ENCODE measurements at places on chromosomes 13 and 19.

- no peak for DNase-seq
These were observed 133.4 kb downstream of the LACC1 start for GRCh38 chr13:44012910-44013757.

DNA sequence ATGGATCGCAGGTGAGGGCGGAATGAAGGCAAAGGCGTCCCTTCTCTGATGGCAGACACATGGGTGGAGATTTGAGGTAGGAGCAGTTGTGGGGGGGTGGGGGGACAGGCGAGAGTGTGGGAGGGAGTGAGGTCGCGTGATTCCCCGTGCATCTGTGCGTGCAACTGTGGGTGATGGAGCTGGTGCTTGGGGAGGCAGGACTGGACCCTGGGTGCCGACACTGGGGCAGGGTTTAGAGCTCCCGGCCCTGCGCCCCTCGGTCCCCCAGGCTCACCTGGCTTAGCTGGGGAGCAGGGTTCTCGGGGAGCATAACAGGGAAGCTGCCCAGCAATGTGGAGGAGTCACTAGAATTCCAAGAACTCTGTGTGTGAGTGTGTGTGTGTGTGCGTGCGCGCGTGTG, 3.4 kb downstream of the TMPRSS9 start:
- no peak for DNase-seq

GRCh38 chr13:50783717-50784290, 59.7 kb downstream of the DLEU7 start:
- no peak for DNase-seq

- DNase-seq = no peak
These were observed 82.5 kb downstream of the DHRS12 start for GRCh38 chr13:51721496-51721895.

- DNase-seq = no peak
These were observed 2.1 kb downstream of the TMEM255B start for GRCh38 chr13:113761136-113761535.

DNA sequence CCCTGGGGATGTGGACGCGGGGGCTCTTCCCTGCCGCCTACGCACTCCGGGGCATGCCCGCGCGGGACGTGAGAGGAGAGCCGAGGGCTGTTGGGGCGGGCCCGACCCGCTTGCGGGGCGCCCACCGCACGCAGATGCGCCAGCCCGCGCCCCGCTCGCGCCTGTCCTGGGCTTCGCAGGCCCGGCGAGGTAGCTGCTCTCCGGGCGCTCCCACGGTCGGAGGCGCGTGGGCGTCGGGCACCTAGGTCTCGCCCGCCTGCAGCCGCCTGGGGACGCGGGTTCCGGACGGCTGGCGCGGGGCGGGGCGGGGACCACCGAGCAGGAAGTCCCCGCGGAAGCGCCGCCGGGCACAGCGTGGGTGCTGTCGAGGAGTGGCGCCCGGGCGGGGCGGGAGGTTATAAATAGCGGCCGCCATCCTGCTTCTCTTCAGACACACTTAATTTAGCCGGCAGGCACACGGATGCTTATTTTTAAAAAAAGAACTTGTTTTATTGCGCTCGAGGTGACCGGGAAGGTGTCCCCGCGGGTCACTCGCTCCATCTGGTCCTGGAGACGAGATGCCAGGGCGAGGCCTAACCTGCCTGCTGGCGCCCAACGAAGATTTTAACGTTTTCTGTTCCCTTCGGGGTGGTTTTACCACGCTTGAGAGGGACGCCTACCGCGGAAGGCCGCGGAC, 561 bp upstream of the GJA3 start:
- no peak for DNase-seq

DNA sequence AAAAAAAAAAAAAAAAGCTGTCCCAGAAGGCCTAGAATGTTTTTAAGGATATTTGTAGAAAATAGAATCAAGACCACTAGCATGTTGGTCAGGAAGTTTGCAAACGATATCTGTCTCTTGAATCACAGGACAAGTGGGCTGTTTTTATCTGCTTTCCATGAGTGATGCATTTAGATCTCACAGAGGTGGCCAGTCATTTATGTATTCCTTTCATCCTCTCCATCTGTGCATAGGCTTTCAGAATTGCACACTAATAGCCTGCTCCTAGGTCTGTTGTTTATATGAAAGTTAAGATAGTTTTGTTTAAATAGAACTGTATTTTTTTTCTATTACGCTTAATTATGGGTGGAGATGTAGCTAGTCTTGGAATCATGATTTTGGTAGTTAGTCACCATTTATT, 289.5 kb downstream of the SHISA2 start:
- no peak for DNase-seq

DNA sequence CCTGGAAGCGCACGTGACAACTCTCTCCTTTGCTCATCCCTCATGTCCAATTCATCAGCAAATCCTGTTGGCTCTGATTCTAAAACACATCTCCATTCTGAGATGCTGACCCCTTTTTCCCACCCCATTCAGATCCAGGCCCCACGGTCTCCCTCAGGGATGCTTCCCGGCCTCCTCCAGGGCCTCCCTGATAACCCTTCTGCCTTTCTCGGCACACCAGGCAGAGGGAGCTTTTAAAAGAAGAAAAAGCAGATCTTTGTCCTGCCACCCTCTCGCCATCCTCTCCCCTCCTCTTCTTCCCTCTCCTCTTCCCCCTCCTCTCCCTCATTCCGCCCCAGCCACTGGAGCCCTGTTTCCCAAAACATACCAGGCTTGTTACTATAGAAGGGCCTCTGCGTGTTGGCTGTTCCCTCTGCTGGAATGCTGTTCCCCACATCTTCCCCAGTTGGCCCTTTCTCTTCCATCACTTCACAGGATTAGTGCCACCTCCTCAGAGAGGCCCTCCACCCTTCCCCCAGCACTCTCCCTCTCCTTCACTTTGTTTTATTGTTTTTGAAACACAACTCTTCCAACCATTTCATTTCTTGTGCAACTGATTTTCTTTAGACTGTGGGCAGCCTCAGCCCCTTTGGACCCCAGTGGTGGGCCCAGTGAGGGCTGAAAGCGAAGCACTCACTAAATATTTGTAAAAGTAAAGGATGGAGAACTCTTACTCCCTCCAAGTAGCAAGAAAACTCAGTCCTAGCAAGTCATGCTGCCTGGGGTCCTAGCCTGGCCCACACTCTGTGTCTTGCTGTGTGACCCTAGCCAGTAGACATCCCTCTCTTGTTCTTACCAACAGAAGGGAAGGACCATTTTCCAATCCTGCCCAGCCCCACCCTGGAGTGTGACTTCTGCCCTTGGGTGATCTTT, 2.5 kb upstream of the CRLF1 start:
- DNase-seq = no peak

GRCh38 chr13:102597029-102597961, 509 bp downstream of the TPP2 start:
- no peak for DNase-seq

GRCh38 chr13:30157616-30157993, 149.7 kb downstream of the KATNAL1 start:
- no peak for DNase-seq

GRCh38 chr19:27860309-27860934, 1352.5 kb downstream of the UQCRFS1 start:
- DNase-seq = no peak

DNA sequence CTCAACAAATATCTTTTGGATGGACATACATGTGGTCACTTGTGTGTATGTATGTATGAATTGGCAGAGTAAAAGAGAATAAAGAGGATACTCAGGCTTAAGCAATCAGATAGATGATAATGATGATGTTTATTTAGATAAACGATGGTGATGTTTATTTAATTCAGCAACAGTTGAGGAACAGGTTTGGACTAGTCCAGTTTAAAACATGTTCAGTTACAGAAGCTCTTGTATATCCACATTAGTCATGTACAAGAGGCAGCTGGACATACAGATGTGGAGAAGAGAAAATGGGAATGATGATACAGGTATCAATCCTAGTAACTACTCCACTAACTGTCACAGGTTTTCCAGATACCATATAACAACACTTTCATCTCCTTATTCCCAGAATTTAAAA, 232.1 kb downstream of the DIAPH3 start:
- DNase-seq = peak; percentile 45

GRCh38 chr13:74570046-74570445, 435.8 kb upstream of the KLF12 start:
- DNase-seq = peak; percentile 41

- DNase-seq = no peak
These were observed 60.7 kb upstream of the MCF2L start for GRCh38 chr13:112908342-112908741.

DNA sequence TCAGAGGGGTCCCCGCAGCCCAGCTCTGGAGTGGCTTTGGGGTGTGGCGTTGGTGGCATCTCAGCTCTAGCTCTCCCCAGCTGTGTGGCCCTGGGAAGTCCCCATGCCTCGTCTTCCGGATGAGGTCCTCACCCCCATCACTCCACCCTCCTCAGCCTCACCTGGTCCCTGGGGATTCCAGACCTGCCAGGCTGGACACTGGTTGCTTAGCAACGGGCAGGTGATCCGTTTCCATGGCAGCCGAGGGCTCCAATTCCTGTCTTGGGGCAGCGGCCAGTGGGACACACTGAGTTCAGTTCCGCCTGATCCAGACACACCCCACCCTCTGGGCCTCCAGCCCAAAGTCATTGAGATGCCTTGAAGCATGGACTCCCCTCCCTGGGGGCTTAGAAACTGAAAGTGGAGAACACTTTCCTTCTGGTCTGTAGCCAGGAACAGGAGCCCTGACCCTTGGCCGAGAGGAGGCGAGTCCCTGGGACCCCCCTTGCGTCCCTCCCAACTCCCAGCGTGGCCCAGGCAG, 7.7 kb upstream of the MISP start:
- no peak for DNase-seq

DNA sequence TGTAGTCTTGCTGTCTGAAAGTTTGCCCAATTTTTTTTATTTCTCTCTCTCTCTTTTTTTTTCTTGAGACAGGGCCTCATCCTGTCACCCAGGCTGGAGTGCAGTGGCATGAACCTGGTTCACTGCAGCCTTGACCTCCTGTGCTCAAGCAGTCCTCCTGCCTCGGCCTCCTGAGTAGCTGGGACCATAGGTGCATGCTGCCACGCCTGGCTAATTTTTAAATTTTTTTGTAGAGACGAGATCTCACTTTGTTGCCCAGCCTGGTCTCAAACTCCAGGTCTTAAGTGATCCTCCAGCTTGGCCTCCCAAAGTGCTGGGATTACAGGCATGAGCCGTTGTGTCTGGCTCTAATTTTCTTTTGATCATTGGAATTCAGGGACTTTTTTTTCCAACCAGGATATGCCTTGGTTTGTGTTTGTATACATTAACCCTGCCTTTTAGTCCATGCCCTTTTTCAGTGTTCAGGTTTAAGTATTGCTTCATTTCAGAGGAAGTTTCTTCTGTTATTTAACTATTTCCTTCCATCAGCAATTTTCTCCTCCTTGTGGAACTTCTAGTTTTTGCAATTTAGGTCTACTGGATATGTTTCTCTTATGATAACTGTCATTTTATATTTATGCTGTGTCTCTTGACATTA, 201.4 kb downstream of the PCCA start:
- DNase-seq = no peak

DNA sequence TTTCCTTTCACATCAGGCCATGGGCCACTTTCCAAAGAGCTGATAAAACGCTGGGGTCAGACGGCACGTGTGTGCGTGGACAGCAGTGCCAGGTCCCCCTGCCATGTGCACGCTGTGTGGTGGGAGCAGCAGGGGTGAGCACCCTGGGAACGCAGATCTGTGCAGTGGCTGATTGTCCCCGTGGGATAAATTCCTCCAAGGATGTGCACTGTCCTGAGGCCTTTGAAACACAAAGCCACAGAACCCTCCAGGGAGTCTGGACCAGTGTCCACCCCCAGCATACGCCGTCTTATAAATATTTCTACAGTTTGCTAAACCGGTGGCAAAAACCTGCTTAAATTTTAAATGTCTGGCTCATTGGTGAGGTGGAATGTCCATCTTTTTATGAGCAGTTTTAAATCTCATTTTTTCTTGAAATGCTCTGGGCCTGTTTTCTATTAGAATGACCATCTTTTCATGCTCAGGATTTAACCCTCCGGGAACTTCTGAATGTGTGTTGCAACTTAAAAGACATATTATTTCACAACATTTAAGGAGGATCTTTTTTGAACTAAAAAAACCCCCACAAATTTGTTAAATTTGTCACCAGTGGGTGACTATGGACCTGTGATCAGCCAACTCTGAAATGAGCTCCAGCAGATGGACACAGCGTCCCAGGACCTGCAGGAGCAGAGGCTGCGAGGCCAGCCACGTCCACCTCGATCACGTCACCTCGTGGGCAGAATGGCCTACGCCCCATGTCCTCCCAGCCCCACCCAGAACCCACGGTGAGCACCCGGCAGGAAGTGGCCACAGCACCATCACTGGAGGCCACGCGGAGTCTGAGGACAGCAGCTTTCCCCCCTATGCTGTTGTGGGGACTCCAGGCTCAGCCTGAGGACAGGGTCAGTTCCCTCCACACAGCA, 68.6 kb downstream of the RASA3 start:
- DNase-seq = no peak

- DNase-seq = no peak
These were observed 321.0 kb downstream of the DLEU7 start for GRCh38 chr13:50522506-50522905.

DNA sequence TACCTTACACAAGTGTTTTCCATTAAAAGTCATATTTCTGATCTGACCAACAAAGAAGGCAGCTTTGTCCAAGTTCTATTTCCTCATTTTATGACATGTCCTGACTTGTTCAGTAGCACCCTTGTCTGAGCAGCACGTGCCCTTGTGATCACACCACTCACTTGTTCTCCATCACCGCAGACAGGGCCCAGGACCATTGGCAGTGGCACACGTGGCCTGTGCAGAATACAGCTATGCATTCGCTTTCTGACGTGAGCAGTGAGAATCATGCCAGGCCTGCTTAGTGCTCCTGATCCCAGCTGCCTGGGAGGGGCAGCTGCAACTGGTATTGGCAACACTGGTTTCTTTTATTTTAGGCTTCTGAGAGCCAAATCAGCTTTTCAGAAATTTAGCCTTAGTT, 134.2 kb downstream of the FRY start:
- DNase-seq = peak; percentile 43
